Stimulated activated CD4-positive, alpha-beta T cell treated with anti-CD3 and anti-CD28 coated beads, Interleukin-4, amount 100 ng/mL, for 1 hour (primary cell): ENCODE measurements at places on chromosomes 7 and 10.

DNA sequence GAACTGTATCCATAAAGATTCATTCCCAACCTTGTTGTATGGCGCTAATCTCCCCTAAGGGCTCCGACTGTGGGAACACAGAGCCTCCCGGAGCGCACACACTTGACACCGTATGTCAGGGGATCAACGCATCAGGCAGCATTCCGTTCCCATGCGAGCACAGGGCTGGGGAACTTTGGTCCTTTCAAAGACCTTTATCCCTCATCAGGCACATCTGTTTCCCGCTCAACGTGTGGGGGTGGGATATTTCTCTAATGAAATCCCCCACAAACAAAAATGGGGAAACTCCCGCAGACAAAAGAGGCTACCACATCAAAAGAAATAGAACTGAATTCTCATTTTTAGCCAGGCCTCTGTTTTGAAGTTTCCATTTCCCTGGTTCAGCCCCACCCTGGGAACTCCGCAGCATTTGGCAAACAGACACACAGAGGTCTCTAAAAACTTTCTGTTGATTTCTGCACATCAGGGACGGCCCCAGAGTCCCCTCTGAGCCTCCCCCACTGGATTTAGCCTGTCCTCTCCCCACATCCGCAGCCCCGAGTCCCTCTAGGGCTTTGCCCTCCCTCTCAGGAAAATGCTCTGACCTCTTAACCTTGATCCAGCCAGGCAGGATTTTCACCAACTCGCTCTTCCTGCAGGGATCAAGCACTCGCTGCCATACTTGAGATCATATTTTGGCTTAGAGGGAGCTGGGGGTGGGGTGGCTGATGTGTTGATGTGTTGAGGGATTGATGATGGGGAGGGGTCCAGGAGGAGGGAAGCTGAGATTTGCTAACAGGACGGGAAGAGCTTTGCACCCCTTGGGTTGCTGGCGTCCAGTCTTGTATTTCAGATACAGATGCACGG lies 6.6 kb downstream of the CPA5 start:
- no peak for DNase-seq

DNA sequence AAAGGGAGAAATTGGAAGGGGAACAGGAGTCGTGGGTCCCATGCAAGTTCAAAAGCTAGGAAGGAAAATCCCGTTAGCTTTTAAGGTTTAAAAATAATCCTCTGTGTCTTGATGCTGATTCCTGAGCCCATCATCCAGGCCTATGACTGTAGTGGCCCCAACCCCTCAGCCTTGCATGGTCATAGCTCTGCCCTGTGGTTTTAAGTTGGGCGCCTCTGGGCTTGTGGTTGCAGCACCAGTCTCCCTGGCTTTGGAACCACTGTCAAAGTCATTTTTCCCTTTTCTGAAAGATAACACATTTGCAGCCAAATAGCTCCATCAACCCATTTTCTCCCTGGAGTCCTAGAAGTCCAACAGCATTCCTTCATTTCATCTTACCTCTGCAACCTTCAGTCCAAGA lies 13.6 kb downstream of the TMEM236 start:
- DNase-seq = no peak

DNA sequence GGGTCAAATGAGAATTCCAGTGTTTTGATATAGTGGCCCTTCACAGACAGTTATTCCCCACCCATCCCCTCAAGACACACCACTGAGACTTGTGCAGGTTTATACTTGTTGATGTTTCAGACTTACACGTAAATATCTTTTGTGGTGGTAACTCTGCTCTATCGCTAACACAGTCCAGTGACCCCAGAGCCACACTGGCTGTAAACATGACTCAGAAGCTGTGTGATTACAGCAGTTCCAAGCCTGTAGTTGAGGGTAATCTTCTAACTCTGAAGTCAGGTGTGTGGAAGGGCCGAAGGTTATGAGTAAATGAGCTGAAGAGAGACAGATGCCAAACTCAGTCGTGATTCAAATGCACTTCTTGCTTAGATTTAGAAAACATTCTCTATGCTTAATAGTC lies 19.4 kb downstream of the NOBOX start:
- DNase-seq = no peak

GRCh38 chr7:2480070-2480408 lies 3.8 kb upstream of the GRIFIN start:
- no peak for DNase-seq

GRCh38 chr7:32564542-32564941 lies 69.3 kb downstream of the AVL9 start:
- no peak for DNase-seq

DNA sequence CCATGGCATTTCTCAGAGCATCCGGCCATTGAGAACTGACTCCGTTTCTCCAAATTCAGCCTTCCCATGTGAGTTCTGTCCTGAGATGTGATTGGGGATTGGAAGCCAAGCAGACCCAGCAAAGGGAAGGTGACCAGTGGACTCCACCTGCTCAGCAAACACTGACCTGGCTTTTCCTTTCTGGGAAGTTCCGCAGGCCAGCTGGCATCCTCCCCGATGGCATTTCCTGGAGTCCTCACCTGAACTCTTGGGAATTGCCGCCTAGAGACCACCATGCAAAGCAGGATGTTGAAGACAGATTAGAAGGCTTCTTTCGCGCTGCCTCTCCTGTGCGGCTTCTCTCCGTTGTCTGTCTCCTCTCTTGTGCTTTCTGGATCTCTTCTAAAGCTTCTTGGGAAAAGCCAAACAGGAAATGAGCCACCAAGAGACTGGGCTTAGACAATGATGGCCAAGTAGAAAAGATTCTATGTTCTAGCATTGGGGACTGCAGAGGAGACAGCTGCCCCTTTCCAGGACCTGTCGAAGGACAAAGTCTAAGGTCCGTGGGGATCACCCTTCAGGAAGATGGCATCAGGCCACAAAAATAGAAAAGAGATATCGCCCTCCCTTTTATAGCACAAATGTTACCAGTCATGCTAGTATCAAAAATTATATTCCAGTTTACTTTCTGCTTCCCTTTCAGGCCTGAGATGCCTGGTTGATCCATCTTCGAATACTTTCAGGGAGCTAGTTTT lies 103.7 kb upstream of the INSYN2A start:
- no peak for DNase-seq

DNA sequence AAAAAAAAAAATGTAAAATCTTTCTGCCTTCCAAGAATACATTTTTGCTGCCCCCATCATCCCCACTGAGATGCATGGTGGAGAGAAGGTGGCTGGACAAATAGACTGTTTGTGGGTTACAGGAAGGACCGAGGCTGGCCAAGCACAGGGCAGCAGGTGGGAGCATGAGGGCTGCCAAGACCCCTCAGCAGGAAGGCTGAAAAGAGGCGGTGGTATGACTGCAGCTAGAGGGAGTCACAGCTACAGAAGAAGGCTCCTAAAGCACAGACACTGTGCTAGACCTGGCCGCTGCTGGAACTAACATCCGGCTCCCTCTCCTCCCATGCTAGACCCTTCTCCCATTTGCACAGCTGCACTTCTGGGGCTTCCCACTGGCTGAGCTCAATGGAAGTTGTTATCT lies 289.6 kb downstream of the TCERG1L start:
- DNase-seq = no peak

DNA sequence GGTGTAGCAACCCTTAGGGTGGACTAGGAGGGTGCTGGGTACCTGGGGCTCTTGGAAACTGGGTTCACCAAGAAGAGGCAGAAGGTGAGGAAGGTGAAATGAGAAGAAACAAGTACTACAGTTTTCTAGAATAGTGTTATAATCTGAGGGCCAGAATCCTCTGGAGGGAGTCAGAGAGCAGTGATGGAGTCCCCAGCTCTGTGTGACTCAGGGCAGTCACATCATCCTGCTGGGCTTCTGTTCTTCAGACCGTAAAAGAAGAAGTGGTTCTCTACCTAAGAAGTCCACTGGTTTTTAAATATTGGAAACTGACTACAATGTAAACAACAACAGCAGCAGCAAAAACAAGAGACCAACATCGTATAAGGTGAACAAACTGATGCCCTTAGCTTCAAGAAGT lies 197.3 kb downstream of the PRPF18 start:
- DNase-seq = no peak

- DNase-seq = no peak
Measured at GRCh38 chr7:157355784-157356511, 19.1 kb downstream of the DNAJB6 start.

GRCh38 chr7:17159500-17160037 lies 138.9 kb upstream of the AHR start:
- DNase-seq = no peak

GRCh38 chr7:116546054-116546453 lies 21.2 kb downstream of the CAV1 start:
- no peak for DNase-seq

- DNase-seq = no peak
Measured at GRCh38 chr7:107951896-107952295, 51.1 kb downstream of the LAMB1 start.

GRCh38 chr10:127402596-127403409 lies 146.3 kb upstream of the NPS start:
- DNase-seq = no peak

DNA sequence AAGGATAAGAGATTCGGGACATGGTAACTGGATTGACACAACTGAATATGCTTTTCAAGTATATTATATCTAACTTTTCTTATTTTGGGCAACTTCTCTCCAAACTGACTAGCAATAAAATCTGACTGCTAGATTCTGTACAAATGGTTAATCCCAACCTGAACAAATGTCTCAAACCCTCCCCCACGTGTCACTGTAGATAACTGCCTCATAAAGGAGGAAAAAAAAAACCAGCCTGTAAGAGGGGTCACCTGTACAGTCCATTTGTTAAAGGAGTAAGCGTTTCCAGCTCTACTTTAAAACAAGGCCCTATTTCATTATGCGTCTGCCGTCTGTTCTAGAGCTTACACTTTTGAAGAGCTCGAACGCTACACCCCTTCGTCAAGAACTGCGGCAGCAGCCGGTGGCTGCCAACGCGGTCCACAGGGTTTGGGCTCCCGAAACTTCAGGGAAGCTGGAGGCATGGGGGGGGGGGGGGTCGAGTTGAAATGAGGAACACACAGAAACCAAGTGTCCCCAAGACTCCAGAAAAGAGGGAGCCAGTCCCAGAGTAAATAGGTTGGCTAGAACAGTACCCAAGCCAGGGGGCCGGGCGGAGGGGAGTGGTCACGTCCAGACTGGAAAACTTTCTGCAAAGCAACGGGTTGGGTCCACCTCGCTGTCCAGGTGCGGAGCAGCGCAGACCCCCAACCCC lies 492 bp downstream of the COG5 start:
- DNase-seq = no peak

DNA sequence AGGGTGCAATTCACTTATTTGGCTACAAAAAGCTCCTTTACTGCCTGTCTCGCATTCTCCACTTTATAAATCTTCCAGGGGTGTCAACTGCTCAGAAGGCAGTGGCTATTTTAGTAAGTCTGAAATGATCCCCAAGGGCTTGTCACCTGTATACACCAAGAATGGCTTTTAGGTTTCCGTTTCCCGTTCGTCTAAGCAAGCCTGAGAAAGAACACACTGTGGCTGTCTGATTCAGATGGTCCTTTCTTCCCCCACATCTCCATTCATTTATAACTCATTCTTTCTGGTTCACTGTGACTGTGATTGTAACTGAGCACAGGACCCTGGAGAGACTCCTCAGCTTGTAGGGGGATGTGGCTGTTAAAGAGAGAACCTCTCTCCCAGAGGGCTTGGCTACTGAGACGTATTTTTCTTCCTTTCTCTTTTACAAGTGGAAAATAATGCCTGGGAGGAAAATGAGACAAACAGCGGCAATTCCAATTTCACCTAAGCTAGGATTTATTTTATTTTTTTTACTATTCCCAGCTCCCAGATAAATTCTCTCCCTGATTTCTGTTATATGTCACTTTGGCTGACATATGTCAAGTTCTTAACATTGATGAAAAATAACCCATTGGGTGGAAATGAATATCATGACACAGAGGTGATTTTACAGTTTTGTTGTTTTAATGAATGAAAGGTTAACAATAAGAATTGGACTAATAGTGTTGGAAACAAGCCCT lies 129.3 kb downstream of the FAM107B start:
- no peak for DNase-seq

GRCh38 chr10:33293531-33294170 lies 40.8 kb downstream of the NRP1 start:
- DNase-seq = no peak

GRCh38 chr7:8296362-8296659 lies 34.3 kb upstream of the ICA1 start:
- no peak for DNase-seq

GRCh38 chr10:76282061-76283025 lies 850.9 kb downstream of the LRMDA start:
- DNase-seq = no peak

GRCh38 chr10:18533896-18534295 lies 117.5 kb downstream of the NSUN6 start:
- no peak for DNase-seq

DNA sequence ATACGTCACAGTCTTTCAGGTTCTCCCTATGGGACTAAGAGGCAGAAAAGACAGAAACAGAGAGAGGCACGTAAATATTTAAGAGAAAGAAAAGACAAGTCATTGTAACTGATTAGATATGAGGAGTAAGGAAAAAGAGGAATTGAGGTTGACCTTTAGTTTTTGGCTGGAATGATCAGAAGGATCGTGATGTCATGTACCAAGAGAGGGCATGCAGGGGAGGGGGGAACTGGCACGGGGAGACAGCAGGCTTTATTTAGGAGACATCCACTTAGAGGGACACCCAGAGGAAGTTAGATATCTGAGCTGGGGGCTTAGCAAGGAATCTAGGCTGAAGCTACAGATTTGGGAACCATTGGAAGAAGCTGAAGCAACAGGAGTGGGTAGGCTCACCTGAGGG lies 9.2 kb upstream of the LRRC20 start:
- DNase-seq = no peak

GRCh38 chr7:55261386-55261770 lies 103.8 kb upstream of the LANCL2 start:
- DNase-seq = no peak

- DNase-seq = no peak
Measured at GRCh38 chr7:108072116-108072515, 58.0 kb downstream of the LAMB4 start.

- no peak for DNase-seq
Measured at GRCh38 chr7:19362099-19362498, 216.9 kb upstream of the FERD3L start.

GRCh38 chr10:97336006-97336405 lies 1.5 kb upstream of the FRAT2 start:
- DNase-seq = no peak

DNA sequence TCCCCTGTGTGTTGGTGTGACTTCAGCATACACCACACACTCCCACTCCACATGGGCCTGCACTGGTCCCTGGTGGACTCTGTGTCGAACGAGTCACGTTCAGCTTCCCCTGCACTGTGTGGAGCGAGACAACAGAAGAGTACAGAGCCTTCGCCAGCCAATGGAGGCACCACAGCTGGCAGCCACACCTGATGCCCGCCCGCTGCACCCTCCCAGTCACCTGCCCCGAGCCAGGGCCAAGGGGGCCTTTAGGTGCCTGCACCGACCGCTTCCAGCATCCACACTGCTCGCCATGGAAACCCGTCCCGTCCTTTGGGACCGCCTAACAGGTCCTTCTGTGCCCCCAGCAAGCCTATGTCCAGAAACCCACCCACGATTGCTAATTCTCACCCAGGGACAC lies 9.2 kb downstream of the FOXL3 start:
- no peak for DNase-seq

DNA sequence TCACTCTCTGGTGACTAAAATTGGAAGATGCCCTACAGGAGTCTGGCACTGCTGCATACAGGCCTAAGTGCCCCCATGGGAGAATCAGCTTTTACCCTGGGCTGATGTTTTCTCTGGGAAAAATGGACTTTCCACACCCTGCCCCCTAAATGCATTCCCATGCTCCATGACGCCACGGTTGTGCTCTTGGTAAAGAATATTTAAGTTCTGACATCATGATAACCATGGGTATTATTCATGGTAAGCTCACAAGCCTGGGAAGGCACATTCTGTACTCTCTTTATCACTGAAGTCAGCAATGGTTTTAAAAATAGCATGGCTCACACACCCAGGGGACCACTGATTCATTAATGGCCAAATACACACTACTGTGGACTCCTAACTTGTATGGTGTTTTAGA lies 43.4 kb downstream of the HIPK2 start:
- no peak for DNase-seq
